ENCODE measurements at places on chromosomes 3 and 15.
A peak's percentile ranks its signal among the peaks of the same experiment; 100 is the strongest.

- DNase-seq = no peak
Observed at GRCh38 chr15:36779744-36780408, 200.4 kb downstream of the CDIN1 start.

GRCh38 chr15:100526027-100526481, 2.7 kb downstream of the CERS3 start:
- DNase-seq = no peak

DNA sequence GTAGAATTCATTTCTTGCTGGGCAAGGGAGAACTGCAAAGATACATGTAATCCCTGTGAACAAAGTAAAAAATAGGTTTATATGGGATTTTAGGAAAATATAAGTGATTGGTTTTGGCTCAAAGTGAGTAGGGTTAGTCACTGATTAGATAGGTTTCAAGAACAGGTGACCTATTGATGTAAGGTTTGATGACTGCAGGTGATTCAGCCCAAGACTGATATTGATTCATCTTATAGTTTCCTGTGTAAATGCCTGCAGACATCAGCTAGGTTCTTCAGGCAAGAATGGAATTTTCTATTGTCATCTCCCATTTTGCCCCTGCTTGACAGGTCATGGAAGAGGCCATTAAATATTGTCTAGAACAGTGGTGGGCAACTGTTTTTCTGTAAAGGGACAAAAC, 23.9 kb upstream of the ARID3B start:
- no peak for DNase-seq

DNA sequence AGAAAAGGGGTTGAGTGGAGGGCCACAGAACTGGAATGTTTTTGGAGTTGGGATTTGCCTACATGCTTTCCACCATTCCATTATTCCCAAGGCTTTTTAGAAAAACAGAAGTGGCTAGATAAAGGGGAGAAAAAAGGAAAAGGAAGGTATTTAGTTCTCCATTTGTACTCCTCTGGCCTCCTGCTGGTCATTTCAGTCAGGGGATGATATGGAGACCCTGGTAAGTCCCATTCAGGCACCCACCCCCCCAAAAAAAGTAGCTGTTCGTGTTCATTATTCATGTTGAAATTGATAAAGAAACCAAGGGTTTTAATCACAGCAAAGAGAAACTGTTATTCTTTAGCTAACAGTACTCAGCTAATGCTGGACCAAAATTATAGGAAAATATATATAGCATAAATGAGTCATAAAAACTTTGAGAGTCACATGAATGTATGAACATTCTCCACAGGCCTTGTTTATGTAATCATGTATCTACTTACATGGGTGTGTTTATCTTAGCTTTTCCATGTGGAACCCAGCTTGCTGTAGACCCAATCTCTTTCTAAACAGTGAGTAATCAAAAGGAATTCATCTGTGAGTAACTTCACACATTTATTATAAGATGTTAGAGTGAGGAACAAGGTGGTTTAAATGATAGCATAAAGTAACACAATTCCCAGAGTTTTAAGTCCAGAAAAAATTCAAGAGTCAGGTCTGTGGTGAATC, 167.2 kb downstream of the KCNMB2 start:
- DNase-seq = no peak

- no peak for DNase-seq
Observed at GRCh38 chr3:114333180-114333922, 39.5 kb downstream of the TIGIT start.

GRCh38 chr3:187973977-187974870, 179.7 kb upstream of the LPP start:
- DNase-seq = no peak

- DNase-seq = no peak
Observed at GRCh38 chr15:44199393-44199792, 4.3 kb upstream of the FRMD5 start.

GRCh38 chr3:128473737-128474136, 7.0 kb upstream of the DNAJB8 start:
- DNase-seq = no peak

DNA sequence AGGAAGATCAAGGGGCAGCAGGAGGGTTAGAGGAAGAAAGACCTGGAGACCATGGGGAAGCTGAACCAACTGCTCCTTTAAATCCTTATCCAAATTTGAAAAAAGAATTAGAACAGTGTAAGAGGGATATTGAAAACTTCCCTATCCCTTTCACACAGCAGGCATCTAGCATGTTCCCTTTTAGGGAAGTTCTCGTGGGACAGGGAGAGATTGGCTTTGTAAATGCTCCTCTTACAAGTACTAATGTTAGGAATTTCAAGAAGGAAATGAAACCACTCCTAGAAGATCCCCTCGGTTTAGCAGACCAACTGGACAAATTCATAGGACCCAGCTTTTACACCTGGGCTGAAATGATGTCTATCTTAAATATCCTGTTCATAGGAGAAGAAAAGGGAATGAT, 41.5 kb downstream of the PPCDC start:
- DNase-seq = no peak

GRCh38 chr3:119187266-119187665, 13.9 kb downstream of the UPK1B start:
- DNase-seq = no peak

- DNase-seq = no peak
Observed at GRCh38 chr3:94167796-94168195, 104.9 kb downstream of the NSUN3 start.

GRCh38 chr3:15064835-15065549, at the start of gene MRPS25:
Gene MRPS25, minus strand, starts transcription at chr3:15065315. Its CDS starts 121 bp downstream, at chr3:15065194.
- DNase-seq = peak; percentile 80

GRCh38 chr15:75203908-75204263, 2.2 kb downstream of the C15orf39 start:
- DNase-seq = no peak

- DNase-seq = no peak
Observed at GRCh38 chr15:77659350-77660321, 26.9 kb upstream of the LINGO1 start.

DNA sequence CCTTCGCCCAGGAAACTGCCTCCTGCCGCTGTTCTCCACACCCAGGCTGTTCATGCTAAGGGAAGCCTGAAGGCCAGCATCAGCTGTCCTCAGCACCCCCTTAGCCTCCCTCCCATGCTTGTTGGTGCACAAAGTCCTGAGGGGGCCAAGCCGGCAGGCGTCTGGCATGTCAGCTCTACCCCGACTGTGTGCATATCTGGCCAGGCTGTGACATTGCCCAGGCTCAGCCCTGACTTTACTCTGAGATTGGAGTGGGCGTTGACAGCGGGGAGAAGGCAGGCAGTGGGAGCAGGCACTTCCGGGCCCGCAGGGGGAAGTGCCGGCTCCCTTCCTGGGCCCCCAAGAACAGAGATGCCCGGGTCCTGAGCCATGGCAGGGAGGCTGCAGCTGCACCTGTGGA, 492.2 kb downstream of the AGBL1 start:
- DNase-seq = no peak

- DNase-seq = no peak
Observed at GRCh38 chr3:113660896-113661295, 35.5 kb downstream of the USF3 start.

DNA sequence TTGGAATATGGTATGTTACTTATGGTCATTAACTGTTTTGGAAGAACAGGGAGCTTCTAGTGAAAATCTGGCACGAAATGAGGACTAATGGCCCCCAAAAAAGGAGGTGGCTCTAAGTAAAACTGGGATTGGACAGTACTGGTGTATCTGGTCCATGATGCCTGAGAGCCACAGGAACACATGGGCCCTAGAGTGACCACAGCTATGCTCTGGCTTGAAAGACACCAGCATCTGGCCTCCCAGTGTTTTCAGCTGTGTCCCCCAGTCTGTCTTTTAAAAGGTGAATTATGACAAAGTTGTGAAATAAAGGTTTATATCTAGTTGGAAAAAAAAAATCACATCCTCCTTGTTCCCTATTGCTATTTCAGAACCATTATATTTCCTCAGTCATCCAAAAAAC, 64.5 kb downstream of the GSK3B start:
- DNase-seq = no peak

- DNase-seq = no peak
Observed at GRCh38 chr15:89728254-89728653, 22.8 kb downstream of the MESP1 start.

- DNase-seq = no peak
Observed at GRCh38 chr3:38364721-38365400, 18.3 kb downstream of the XYLB start.

GRCh38 chr3:129557548-129557894, 14.5 kb downstream of the H1-8 start:
- DNase-seq = no peak

- no peak for DNase-seq
Observed at GRCh38 chr15:50298340-50298739, 32.8 kb upstream of the HDC start.

GRCh38 chr3:154178172-154178571, 57.0 kb downstream of the ARHGEF26 start:
- no peak for DNase-seq

GRCh38 chr3:49772703-49773102, 13.6 kb downstream of the IP6K1 start:
- no peak for DNase-seq

DNA sequence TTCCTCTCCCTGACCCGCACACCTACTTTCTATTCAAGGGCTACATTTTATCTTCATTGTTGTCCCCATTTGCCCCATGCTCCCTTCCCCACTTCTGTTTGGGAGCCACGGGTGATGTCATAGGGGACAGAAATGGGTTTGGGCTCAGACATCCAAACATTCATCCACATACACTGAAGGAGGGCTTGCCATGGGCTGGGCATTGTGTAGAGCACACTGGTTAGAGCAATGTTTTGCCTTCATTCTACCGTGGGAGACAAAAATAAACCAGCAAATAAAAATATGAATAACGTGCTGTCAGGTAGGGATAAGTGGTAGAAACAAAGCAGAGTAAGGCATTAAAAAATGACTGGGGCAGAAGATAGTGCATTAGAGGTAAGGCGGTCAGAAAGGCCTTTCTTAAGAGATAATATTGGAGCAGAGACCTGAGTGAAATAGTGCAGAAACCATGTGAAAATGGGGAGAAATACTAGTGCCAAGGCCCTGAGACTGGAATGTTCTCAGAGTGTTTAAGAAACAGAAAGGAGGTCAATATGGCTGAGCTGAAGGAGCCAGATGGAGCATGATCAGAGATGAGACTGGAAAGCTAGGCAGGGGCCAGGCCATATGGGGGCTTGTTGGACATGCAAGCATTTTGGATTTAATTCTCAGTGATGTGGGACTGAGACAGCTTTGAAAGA, 40.9 kb upstream of the CLSTN2 start:
- DNase-seq = no peak

DNA sequence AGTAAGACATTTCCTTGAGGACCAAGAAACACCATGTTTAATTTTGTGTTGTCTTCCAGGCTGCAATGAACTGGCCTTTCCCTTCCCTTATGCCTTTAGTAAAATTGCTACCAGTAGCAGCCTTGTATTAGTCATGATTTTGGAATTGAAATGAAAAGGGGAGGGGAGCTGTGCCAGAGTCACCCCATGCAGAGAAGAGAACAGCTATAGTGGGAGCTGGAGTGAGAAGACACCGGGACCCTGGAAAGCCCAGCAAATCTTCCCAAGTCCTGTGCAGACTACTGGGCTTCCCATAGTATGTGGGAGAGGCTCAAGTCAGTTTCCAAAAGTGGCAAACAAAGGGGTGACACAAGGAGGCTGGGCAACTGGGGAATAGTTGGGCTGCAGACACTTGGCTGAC, 178.5 kb downstream of the NR1D2 start:
- peak; percentile 24 for DNase-seq

DNA sequence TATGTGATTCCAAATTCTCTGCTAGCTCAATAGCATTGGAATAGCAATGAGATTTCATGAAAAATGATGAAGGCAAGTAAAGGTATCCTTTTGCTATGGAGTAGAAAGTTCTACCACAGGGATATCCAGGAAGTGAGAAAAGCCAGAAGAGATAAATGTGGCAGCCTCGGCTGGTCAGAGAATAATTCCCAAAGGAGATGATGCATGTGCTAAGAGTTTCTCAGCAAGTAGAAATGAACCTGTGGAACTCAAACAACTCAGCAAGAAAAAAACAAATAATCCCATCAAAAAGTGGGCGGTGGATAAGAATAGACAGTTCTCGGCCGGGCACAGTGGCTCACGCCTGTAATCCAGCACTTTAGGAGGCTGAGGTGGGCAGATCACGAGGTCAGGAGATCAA, 38.2 kb downstream of the ALS2CL start:
- no peak for DNase-seq

DNA sequence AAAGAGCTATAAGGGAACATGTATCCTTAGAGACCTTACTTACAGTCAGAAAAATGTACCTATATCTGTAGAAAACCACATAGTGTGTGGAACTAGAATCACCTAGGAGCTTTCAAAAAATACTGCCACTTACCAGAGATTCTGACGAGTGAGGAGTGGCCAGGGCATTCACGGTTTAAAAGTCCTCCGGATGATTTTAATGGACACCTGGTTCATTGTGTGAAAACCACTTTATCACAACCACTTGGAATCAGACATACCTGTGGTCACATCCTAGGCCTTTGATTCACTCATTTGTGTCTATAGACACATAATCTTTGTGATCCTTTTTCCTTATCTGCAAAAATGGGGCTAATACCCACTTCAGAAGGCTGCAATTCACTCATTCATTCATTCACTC, 159.8 kb downstream of the MBNL1 start:
- no peak for DNase-seq

DNA sequence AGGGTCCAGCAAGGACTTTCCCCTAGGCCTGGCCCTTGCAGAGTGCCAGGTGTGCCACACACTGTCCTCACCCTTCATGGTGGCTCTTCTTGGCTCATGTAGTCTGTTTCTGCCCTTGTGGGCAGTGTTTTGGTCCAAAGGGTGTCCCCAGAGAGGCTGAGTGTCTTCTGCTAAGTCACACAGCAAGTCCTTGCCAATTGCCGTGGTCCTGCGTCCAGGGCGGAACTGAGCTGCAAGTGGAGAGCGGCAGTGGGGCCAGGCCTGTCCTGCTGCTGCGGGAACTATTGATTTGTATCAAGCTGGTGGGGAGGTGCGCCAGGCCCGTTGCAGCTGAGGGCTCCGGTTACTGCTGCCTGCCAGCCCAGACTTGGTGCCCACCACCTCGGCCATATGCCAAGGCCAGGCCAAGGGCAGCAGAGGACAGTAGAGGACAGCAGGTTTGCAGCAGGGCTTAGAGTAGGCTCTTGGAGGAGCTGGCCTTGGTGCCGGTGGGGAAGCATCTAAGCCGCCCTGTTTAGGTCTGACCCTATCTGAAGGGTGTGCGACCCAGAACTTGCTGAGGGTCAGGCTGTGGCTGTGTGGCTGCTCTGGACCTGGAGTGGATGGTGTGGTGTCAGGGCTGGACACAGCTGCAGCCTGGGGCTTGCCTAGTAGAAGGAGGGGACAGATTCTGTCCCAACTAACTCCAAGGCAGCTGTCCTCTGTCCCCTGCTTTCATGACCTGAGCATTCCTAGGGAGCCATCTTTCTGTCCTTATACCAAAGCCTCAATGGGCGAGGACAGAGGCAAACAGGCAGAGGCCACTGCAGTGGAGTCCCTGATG, 4.5 kb downstream of the AMIGO3 start:
- no peak for DNase-seq

- no peak for DNase-seq
Observed at GRCh38 chr3:83320726-83321125, 1559.3 kb upstream of the GBE1 start.

- no peak for DNase-seq
Observed at GRCh38 chr15:32881528-32881927, 163.7 kb downstream of the GREM1 start.

GRCh38 chr15:63488398-63488960, 15.9 kb upstream of the USP3 start:
- no peak for DNase-seq

Measured in T1000 (cell line).